ENCODE measurements at places on chromosomes 6 and 20.

DNA sequence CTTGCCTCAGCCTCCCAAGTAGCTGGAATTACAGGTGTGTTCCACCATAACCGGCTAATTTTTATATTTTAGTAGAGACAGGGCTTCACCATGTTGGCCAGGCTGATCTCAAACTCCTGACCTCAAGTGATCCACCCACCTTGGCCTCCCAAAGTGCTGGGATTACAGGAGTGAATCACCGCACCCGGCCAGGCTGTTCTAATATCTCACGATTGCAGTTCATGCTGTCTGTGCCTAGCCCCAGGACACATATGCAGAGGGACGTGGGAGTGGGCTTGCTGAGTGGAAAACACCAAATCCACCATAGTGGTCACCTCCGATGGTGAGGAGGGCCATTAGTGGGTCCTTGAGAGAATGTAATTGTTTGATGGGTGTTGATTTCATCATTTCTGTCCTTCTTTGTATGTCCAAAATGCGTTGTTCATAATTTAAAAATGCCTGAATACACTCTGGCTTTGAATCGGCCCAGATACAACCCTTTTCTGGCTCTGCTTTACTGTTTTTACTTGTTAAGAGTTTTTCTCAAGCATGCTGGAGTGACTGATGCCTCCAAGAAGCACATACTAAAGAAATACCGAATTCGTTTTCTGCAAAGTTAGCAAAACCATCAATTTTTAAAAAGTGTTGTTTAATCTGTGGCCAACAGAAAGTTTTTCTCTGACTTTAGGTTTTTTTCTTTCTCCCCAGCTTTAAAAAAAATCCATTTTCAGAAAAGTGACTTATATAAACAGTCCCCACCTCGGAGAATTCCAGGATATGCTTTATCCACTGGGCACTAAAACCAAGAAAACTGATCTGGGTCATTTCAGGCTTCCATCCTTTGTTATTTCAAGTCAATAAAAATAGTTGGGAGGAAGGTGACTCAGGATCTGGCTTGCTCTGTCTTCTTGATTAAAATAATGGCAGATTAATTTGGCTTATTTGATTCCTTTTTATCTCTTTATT is 18.8 kb upstream of the RALGAPA2 start:
- no peak for DNase-seq

GRCh38 chr6:79250107-79250514 is 15.6 kb upstream of the HMGN3 start:
- no peak for DNase-seq

- DNase-seq, result no peak
These were observed 3.7 kb downstream of the PIM1 start for GRCh38 chr6:37173493-37174195.

DNA sequence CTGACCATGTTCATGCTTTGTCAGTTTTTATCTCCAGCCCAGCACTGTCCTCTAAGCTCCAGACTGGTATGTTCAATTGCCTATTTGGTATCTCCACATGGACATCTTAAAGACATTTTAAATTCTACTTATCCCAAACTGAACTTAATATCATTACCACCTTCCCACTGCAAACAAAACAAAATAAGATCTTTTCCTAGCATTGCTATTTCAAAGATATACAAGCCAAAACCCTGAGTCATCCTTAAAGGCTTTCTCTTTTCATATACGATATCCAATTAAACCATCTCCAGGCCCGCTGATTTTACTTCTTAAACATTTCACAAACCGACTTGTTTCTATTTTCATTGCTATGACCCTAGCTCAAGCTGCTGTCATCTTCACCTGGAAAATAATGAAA is 35.1 kb upstream of the HS3ST5 start:
- no peak for DNase-seq
